ENCODE measurements at places on chromosomes 3 and 15.

- peak; percentile 76 for DNase-seq
Measured at GRCh38 chr15:90902840-90903732, at the start of gene MAN2A2. Gene MAN2A2 (plus strand): TSS chr15:90903302. CDS start chr15:90904208, 906 bp downstream.

DNA sequence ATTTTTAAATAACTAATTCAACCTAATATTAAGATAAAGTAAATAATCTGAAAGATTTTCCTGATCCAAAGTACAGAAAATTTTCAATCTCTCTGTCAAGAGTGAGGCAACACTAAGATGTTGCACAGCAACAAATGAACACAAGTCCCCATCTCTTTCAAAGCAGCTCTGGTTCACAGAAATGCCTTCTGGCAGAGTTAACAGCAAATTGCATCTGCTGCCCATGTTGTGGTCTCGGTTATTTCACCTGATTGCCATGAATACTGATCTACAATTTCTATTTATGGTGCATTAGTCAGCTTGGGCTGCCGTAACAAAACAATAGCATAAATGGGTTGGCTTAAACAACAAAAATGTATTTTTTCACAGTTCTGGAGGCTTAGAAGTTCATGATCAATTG, 167.3 kb downstream of the BCHE start:
- DNase-seq: no peak

GRCh38 chr15:70474471-70475406, 288.6 kb downstream of the UACA start:
- DNase-seq: peak; percentile 63

- peak; percentile 29 for DNase-seq
Measured at GRCh38 chr15:60540002-60540651, 61.2 kb upstream of the ICE2 start.
